Activated CD8-positive, alpha-beta memory T cell treated with anti-CD3 and anti-CD28 coated beads for 1 hour (primary cell): ENCODE measurements at places on chromosomes 12 and 14.

DNA sequence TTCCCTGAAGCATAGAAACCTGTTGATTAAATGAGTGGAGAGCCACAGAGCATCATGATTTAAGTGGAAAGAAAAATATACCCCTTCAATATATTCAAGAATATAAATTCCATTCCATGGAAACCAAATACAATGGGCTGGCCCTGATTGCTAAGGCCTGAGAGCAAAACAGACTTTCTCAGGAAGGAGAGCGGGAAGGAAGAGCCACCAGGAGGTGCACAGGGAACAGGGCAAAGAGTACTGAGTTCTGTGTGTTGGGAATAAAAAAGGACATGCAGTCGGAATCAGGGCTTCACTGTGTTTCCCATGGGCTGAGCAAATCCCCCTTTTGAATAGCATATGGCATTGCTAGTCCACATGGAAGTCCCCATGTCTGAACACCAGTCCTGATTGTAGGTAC is 69.7 kb upstream of the PLEKHG3 start:
- no peak for DNase-seq

DNA sequence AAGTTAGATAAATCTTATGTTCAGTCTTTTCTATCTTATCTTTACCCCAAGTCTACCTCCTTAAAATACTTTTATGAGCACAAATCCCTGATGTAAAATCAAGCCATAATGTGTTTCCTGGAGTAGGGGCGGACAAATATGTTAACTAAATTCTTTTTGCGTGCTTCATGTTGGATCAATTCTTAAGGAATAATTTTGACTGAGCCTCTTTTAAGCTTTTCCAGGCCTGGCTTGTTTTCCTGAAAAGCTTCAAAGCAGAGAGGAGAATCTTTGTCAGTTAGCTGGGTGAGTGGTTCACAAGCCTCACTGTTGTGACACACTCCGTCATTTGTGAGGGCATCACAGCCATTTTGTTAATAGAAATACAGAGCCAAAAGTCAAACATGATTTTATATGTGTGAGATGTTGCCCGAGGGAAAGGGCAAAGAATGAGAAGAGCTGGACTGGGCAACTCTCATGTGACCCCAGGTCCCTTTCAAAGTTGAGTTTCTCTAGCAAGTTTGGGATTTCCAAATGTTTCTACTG is 468.9 kb downstream of the RGS6 start:
- DNase-seq, result no peak

GRCh38 chr12:1763153-1763552 is 57.2 kb upstream of the LRTM2 start:
- no peak for DNase-seq

DNA sequence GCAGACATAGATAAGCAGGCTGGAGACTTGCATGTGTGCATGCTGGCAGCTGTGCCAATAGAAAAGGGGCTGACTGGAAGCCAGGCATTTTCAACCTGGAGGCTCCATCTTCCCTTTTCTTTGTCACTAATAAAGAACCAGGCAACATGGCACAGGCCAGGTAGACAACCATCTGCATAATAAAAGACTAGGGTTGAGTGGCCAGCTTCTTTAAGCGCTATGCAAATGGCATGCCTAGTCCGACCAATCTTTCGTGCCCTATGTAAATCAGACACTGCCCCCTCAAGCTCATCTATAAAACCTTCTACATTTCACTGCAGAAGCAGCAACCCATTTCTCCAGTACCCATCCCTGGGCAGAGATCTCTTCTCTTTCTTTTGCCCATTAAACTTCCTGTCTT is 4.6 kb upstream of the KLRC1 start:
- no peak for DNase-seq

GRCh38 chr14:90704738-90705392 is 111.4 kb downstream of the TTC7B start:
- DNase-seq, result no peak

GRCh38 chr12:67068761-67069450 is 200.3 kb upstream of the CAND1 start:
- DNase-seq, result no peak

GRCh38 chr14:98736701-98737338 is 535.2 kb downstream of the BCL11B start:
- DNase-seq, result no peak

GRCh38 chr14:69259527-69260189 is at the start of gene GALNT16:
TSS of gene GALNT16 (plus strand) at chr14:69260158. CDS start at chr14:69260291, 133 bp downstream.
- DNase-seq, result no peak

DNA sequence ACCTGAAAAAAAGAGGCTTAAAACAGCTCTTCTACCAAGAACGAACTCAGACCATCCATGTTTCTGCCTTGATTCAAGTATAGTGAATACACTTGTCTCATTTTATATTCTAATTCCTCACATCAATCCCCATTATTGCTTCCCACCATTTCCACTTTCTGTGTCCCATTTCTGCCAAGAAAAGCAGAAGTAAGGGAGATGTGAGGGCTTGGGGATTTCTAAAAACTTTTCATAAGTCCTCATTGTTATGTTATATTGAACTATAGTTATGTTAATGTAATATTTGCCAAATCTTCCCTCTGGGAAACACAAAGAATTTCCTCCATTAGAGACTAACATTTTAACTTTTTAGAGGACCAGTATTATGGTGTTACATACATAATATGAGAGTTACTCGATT is 48.2 kb upstream of the PSMA6 start:
- no peak for DNase-seq

DNA sequence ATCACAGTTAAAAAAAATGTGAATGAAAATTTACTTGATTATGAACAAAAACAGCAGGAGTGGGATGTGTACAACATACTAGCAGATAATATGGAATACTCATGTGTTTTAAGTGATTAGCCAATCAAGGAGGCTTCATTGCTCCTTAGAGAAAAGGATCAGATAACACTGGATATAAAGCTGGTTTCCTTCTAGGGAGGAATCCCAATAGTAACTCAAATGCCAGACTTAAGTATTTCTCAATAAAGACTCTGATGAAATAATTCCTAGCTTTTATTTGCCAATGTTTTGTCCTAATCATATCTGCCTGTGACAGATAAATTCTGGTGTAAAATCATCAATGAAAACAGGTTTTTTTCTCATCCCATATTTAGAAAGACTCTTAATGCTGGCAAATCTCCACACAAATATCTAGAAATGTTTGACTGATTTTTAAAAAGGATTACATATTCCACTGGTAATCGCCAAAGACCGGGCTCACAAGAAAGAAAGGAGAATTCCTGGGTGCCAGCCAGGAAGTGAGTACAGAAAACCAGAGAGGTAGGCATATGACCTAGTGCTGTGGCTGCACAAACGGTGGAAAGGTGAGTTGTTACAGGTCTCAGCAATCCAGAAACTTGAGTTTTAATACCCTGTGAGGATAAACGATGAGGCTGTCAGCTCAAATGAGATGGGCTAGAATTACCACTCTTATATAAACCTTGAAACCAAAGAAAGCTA is 108.6 kb upstream of the TTC7B start:
- no peak for DNase-seq

DNA sequence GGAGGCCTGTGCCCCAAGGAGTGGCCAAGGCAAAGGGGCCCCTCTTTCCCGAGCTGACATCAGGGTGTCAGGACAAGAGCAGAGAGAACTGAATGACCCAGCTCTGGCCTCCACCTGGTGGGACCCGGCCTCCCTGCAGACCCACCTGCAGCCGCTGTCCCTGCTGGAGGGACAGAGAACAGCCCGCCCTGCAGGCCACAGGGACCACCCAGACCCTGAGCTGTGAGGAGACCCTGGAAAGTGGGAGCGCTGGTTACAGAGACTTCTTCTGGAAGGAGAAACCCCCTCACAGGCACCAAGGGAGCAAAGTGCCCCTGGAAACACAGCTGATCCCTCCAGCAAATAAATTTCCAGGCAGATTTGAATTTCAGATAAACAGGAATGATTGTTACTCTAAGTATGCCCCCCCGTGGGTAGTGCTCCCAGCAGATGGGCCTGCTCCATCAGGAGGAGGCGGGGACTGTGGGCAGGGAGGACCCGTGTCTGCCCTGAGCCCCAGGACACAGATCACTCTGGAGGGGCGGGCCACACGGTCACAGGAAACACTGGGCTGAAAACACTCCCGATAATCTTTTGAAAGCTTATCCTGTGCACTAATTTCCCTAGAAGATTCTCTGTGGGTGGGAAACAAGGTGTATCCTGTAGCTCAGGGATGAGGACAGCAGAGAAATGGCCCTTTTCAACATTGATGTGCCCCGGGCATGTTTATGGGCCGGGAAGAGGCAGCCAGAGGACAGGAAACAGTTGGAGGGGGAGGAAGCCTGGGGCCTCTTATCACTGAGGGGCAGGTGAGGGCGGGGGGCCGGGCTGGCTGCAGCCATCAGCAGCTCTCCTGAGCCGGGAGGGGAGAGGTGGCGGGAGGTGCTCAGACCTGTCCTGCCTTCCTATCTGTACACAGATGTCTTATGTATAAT is 276.0 kb downstream of the ADGRD1 start:
- DNase-seq, result no peak

DNA sequence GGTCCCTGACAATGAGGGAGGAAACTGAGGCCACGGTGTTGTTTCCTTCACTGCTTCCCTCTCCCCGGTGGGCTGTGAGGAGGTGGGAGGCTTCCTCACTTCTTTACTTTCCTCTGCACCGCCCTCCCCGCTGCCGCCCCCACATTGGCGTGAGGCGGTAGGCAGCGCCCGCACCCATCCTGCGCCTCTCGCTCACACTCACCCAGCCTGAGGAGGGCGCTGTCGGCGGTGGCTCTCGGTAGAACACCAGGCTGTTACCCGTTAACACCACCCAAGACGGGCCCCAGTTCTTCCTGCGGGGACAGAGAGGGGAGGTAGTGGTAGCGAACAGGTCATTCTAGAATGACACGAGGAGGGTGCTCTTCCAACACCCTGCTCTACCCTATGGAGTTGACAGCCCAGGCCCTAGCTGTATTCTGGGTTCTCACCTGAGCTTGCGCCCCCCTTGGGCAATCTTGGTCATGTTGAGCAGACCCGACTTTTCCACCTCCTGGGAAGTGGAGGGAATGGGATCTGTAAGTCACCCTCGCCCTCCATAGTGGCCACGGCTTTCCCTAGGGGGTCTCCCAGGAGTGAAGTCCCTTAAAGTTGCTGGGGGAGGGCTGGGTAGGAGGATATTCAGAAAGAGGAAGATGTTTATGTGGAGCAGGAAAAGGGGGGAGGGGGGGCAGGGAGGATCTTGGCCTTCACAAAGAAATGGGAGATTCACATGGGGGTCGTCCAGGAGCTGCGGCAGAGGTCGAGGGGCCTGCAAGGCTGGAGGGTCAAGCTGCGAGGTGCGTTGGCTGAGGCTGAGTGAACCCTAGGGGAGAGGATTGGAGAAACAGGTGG is 3.3 kb downstream of the ARHGAP9 start:
- no peak for DNase-seq

DNA sequence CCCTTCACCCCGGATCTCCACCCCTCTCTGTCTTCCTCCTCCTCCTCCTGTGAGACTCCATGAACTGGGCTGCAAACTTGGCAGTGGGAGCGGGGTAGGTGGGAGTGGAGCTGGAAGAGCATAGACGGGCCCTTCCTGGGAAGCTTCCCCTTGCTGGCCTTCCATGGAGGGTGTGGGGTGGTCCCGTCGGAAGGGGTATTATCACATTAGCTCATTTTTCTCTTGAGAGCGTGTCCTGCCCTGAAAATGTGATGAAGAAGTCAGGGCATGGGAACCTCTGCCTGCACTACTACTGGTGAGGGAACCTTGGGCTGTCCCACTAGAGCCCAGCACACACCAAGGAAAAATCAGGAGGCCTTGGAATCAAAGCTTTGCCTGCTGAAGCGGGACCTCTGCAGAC is 66.5 kb downstream of the CACNA1C start:
- DNase-seq, result no peak

- no peak for DNase-seq
Measured at GRCh38 chr12:23938422-23938821, 11.0 kb downstream of the SOX5 start.

DNA sequence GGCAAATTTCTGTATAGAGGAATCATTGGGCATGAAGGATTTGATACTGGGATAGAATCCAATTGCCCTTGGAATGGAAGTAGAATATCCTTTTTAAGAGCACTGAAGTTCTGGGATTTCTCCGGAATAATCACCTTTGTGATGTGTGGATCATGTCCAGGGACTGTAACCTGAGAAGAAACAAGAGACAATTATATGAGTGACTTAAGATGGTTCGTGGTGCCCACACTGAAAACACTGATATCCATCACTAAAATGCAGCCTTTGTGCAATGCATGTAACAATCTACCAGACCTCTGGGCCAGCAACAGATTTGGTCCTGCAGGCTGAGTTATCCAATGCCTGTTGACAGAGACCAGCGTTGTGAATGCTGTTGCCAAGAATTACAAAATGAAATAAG is 48.5 kb downstream of the MDM2 start:
- DNase-seq, result no peak

DNA sequence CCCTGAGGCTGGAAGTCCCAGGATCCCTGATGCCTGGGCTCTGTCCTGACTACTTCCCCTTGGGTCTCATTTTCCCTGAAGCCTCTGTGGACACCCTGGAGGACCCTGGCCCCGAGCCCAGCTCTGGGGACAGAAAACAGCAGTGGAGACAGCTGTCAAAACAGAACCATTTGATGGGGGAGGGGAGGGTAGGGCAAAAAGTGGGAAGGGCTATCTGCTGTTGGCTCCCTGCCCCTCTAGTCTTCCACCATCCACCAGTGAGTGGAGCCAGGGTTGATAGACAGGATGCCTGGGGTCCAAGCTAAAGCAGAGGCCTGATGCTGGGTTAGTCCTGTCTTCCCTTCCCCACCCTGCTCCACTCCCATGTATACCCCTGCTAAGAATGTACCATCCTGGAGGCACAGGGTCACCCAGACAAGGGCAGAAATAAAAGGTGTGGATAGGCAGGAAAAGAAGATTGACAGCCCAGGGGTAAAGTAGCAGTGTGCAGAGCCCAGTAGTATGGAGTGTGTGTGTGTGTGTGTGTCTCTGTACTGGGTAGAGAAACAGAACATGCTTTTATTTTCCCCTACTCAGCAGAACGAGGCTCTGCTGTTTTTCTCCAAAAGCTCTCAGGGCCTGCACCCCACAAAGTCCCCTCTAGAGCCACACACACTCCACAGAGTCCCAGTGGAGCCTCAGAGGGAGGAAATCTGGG is 9.8 kb downstream of the ZNF385A start:
- DNase-seq, result no peak

DNA sequence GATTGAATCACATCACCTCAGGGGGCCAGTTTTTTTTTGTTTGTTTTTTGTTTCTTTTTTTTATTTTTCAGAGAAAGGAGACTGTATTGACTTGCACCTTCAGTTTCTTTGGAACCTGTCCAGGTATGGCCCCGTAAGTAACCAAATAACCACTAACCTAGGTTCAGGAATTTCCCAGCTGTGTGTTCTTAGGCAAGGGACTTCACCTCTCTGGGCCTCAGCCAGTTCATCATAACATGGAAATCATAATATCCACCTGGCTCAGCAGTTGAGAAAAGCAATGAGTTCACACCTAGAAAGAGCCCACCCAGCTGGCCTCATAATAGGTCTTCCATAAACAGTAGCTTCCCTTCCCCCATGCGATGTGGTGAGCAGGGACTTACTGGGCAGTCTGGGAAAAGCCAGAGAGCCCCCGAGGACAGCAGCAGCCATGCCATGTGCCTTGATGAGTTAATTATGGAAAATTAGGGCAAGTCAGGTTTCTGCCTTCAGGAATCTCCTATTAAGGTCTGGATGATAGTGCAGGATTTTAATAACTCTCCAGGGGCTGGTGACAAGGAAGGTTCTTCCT is 27.4 kb upstream of the WSCD2 start:
- DNase-seq, result no peak
